T-helper 2 cell (primary cell): ENCODE measurements at places on chromosomes 12 and 14.

- DNase-seq = peak; percentile 41
These were observed 237.6 kb downstream of the SLC41A2 start for GRCh38 chr12:104720339-104721038.

GRCh38 chr12:51238037-51238509 is 553 bp upstream of the DAZAP2 start:
- DNase-seq = no peak

DNA sequence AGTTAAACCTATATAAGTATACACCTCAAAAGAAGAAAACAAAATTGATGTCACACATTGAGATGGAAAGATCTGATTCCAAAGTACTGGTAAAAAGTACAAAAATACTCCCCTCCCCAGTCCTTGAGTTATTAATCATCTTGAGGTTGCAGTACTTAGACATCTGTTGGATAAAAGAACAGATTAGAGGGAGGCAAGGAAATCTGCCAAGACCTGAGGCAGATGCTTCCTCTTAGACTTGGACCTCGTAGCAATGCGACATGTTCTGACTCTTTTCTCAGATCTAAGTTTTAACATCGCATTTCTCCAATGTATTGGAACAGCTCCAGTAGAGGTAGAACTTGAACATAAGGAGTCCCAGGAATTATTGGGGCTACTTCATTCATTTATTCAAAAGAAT is 187.9 kb upstream of the GRIN2B start:
- no peak for DNase-seq

DNA sequence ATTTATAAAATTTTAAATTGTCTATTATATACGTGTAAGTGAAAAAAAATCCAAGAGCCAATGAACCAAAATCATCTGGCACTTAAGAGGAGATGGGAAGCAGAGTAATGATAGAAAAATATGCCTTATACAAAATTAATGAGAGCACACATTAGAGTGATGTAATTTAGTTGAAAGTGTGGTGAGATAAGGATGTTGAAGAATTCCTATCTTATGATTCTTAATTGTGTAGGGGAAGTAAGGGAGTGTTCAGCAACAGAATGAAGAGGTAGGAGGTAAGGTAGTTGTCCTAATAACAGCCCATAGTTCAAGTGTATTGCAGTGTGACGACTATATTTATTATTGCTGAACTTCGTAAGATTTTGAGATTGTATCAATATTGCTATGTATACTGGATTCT is 843.4 kb upstream of the FLRT2 start:
- DNase-seq = no peak

DNA sequence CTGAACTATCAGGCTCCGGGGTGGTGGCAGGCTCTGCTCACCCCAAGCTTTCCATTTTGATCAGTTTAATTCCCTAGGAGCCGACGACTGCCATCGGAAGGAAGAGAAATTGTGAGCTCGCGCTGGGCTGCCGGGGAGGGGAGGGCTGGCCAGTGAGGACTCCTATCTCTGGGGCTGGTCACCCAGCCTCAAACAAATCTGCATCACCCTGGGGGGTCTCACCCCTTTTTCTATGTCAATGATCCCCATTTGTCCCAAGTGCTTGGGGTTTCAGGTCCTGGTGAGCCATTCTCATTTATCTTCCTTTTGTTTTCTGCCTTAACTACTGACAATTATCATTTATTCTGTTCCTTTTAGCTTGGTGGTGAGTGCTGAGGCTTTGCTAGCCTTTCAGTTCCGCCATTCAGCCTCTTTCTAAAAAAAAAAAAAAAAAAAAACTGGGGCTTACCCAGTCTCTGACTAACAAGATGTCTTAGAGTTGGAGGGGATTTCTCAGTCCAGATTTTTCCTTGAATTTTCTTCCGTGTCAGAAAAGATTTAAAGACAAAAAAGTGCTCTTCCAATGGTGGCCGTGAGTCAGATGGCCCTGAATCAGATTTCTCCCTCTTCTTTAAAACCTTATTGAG is 22.8 kb upstream of the USP44 start:
- no peak for DNase-seq

- DNase-seq = no peak
These were observed 700 bp downstream of the SIX6 start for GRCh38 chr14:60509438-60510253.

GRCh38 chr12:117038919-117039318 is 60.3 kb downstream of the TESC start:
- no peak for DNase-seq

- DNase-seq = no peak
These were observed 12.1 kb downstream of the SYNE3 start for GRCh38 chr14:95504135-95505029.

GRCh38 chr14:76868454-76869170 is 42.4 kb downstream of the LRRC74A start:
- DNase-seq = no peak

GRCh38 chr14:95058491-95058890 is 98.8 kb downstream of the DICER1 start:
- DNase-seq = no peak

- DNase-seq = no peak
These were observed 129.3 kb upstream of the FLRT2 start for GRCh38 chr14:85400678-85401077.

- no peak for DNase-seq
These were observed 144.0 kb downstream of the MYRFL start for GRCh38 chr12:69969011-69969410.

GRCh38 chr14:34062353-34062973 is 111.6 kb upstream of the EGLN3 start:
- DNase-seq = no peak

GRCh38 chr14:69156224-69156623 is 3.3 kb upstream of the DCAF5 start:
- no peak for DNase-seq

GRCh38 chr14:72822946-72823611 is 70.8 kb downstream of the DPF3 start:
- no peak for DNase-seq

DNA sequence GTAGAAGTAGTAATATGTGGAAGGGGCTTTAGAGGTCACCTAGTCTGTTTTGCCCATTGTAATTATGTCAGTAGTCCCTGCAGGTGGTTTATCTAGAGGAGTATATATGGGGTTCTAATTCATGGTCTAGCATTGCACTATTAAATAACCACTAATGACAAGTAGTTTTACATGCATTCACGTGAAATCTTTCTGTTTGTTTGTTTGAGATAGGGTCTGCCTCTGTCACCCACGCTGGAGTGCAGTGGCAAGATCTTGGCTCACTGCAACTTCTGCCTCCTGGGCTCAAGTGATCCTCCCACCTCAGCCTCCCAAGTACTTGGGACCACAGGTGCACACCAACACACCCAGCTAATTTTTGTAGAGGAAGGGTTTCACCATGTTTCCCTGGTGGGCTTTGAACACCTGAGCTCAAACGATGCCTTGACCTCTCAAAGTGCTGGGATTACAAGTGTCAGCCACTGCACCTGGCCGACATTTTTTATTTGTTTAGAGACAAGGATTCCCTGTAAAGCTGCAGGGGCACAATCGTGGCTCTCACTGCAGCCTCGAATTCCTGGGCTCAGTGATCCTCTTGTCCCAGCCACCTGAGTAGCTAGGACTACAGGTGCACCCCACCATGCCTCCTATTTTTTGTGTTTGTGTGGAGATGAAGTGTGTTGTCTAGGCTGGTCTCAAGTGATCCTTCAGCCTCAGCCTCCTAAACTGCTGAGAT is 12.0 kb upstream of the PSEN1 start:
- no peak for DNase-seq

DNA sequence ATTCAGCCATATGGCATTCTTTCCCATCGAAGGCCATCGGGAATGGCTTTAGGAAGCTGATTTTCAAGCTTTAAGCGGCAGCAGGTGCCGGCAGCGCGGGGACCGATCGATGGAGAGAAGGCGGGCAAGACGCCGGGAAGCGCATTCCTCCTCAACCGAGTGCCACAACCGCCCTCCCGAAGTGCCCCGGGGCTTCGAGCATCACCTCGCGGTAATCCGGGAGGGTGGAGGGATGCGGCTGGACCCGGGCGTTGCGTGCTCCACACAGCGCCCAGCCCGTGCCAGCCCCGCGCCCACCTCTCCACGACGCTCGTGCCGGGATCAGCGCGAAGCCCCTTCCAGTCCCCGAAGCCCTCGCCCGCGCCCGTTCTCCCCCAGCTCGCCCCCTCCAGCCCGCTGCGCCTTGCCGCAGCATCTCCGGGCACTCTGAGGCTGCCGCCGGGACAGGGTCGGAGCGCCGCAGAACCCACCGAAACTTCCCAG is 3.2 kb downstream of the USP44 start:
- peak; percentile 3 for DNase-seq

DNA sequence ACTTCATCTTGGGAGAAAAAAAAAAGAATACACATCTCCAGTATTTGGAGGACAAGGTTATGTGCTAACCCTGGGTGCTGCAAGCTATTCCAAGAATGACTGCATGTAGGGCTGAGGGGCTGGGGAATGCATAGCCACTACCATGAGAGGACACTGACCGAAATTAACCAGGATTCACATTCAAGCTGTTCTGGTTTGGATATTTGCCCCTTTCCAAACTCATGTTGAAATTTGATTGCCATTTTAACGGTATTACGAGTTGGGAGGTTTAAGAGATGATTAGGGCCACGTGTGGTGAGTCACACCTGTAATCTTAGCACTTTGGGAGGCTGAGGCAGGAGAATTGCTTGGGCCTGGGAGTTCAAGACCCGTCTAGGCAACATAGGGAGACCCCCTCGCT is 18.5 kb upstream of the MARK3 start:
- DNase-seq = no peak

- DNase-seq = no peak
These were observed 154.0 kb downstream of the KCNA5 start for GRCh38 chr12:5197656-5198055.

GRCh38 chr14:49581209-49582112 is 4.7 kb downstream of the RPS29 start:
- no peak for DNase-seq

DNA sequence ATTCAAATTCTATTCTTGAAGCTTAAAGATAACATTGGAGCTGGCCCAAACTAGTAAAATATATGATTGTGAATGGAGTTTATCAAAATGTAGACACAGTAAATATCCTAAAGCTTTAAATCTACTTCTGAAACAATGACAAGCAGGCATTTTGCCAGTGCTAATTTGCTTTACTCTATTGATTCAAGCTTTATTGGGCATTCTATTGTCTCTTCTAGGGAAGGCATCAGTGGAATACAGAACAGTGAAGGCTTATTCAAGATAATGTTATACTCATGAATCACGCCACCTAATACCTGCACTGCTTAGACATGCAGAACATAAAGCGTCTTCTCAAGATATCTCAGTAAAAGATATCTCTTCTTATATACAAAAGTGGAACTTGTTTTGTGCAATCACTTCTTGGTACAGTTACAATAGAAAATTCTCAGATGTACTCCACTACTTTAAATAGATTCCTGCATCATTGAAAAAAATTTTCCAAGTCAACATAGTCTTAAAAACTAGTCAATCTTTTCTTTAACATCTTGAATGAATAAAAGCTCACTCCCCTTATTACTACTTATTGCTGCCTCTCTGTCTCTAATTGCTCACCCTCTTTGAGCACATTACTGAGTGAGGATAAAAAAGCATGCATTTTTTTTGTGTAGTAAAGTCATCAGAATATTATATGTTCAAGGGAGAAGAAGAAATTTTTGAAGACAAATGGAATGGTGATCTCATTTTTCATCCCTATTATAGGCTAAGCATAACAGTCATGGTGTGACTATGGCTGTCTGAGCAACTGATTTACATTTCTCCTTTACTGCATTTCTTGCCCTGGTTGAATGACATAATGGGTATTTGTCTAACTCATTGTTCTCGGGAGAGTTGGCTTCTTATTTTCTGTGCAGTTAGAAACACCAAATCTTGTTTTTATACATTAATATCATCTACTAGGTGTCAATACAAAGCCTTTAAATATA is 98.0 kb upstream of the E2F7 start:
- DNase-seq = no peak

GRCh38 chr14:99754141-99755067 is 38.8 kb upstream of the EML1 start:
- DNase-seq = no peak

DNA sequence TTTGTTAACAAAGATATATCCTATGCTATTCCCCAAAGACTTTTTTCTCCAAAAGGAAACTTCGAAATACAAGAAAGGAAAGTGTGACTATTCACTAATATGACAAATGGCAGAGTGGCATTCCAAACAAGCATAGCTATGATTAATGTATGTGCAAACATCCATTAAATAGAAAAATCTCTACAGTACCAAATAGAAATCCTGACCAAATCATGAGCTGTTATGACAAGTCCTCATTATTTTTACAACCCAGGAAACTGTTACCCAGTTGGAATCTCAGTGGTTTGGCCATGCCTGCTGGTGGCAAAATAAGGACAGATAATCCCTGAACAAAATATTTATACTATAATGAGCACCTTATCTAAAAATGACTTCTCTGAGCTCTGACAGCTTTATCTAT is 202.1 kb downstream of the SEC23A start:
- no peak for DNase-seq

DNA sequence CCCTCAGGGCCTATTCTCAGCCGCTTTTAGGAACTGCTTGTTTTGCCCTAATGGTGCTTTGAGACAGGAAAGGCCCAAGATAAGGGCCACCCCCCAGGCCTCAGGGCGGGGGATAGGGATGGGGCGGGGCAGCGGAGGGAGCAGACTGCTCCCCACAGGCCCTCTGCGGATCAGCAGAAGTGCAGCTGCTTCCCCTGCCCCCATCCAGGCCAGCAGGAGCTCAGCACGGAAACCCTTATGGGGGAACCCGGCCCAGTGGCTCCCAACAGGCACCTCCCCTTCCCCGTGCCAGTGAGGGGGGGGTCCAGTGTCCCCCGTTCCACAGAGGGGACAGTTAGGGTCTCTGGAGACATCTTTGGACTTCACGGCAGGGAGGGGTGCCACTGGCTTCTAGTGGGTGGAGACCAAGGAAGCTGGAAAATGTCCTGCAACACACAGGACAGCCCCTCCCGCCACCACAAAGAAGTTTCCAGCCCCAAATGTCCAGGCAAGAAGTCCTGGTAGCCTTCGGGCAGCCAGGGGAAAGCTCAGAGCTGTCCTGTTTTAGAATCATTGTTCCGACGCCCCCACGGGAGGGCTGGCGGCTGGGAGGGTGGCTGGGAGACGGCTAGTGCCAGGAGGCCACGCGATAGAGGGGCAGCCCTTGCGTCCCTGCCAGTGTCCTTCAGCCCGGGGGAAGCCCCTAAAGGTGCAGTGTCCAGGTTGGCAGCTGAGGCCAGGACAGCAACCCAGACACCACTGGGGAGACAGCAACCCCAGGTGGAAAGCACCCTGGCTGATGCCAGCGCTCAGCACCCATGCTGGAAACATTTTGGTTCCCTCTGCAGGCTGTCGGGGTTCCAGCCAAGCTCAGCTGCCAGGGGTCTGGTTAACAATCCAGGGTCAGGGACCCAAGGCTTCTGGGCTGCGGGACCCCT is 10.4 kb upstream of the GPR132 start:
- DNase-seq = no peak

GRCh38 chr12:51886021-51886710 is 1.7 kb upstream of the ANKRD33 start:
- no peak for DNase-seq
